Posterior cingulate gyrus (tissue), 11 donors: ENCODE measurements at places on chromosomes 16 and 17.

DNA sequence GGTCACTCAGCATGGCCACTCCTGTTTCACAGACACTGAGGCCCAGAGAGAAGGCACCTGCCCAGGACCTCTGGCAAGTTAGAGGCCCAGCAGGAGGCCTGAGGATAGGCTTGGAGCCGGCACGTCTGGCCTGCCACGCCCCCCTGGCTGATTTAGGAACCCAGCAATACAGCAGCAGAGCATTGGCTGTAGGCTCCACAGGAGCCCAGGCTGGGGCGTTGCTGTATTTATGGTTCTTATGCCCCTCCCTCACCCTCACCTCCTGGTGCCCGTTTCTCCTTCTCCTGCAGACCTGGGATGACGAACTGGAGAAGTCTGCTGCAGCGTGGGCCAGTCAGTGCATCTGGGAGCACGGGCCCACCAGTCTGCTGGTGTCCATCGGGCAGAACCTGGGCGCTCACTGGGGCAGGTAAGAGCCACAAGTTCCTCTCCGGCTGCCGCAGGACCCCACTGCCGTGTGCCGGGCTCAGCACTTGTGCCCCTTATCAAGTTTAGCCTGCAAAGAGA is 25.8 kb downstream of the CRISPLD2 start:
- DNase-seq: no peak

GRCh38 chr17:75472119-75472518 is 15.7 kb downstream of the TMEM94 start:
- peak; percentile 5 for DNase-seq

GRCh38 chr17:67479148-67479547 is 102.1 kb downstream of the PITPNC1 start:
- DNase-seq: no peak

DNA sequence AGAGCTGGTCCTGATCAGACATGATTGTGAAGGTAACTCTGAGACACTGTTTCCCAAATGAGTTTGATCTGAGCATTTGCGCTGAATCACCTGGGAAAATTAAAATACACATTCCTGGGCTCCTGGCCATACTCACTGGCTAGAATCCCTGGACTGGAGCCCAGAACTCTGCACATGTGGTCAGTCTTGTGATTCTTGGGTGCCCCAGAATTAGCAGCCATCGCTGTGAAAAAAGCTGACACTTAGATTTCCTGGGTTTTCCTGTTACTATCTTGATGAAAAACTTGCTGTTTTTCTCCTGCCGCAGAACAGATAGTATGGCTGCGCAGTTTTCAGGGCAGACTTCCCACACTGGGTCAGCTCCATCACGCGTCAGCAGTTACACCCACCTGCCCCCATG is 24.6 kb downstream of the NECAB2 start:
- no peak for DNase-seq

- DNase-seq: no peak
Measured at GRCh38 chr16:75372236-75372856, 61.0 kb downstream of the CFDP1 start.

DNA sequence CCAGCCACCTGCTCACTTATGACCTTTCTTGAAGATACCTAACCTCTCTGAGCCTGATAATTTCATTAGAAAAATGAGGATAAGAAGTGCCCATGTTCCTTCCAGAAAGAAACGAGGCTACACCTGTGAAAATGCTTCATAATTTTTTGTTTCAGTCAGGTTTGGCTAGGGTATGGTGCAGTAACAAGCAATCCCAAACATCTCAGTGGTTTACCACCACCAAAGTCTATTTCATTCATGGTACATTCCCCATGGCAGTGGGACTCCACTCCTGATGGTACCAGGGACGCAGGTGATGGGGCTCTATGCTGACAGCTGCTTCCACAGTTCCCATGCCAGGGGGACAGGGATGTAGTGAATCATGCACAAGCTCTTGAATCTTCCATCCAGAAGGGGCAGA is 147.6 kb upstream of the CES5A start:
- DNase-seq: no peak

DNA sequence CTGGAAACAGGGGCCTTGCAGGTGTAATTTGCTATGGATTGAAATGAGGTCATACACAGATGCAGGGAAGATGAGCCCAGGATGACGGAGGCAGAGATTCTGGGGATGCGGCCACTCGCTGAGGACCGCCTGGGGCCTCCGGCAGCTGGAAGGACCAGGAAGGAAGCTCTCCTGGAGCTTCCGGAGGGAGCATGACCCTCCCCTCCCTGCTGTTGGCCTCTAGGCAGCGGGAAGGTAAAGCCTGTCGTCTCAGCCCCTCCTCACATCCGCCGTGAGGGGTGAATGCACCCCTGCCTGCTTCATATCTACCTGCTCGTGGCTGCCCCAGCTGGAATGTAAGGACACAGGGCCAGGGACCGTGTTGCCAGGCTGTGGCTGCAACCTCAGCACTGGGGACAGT is 29.1 kb upstream of the ZNF469 start:
- DNase-seq: no peak

GRCh38 chr17:2393954-2394749 is 6.7 kb downstream of the MNT start:
- no peak for DNase-seq

GRCh38 chr17:36812762-36813161 is 124.5 kb upstream of the LHX1 start:
- DNase-seq: no peak

GRCh38 chr16:2779978-2780898 is 3.2 kb upstream of the ELOB start:
- no peak for DNase-seq

GRCh38 chr16:21277927-21278706 is at the start of gene CRYM:
TSS of gene CRYM (minus strand) at chr16:21278290. CDS start at chr16:21278251, 39 bp downstream.
- peak; percentile 91 for DNase-seq

DNA sequence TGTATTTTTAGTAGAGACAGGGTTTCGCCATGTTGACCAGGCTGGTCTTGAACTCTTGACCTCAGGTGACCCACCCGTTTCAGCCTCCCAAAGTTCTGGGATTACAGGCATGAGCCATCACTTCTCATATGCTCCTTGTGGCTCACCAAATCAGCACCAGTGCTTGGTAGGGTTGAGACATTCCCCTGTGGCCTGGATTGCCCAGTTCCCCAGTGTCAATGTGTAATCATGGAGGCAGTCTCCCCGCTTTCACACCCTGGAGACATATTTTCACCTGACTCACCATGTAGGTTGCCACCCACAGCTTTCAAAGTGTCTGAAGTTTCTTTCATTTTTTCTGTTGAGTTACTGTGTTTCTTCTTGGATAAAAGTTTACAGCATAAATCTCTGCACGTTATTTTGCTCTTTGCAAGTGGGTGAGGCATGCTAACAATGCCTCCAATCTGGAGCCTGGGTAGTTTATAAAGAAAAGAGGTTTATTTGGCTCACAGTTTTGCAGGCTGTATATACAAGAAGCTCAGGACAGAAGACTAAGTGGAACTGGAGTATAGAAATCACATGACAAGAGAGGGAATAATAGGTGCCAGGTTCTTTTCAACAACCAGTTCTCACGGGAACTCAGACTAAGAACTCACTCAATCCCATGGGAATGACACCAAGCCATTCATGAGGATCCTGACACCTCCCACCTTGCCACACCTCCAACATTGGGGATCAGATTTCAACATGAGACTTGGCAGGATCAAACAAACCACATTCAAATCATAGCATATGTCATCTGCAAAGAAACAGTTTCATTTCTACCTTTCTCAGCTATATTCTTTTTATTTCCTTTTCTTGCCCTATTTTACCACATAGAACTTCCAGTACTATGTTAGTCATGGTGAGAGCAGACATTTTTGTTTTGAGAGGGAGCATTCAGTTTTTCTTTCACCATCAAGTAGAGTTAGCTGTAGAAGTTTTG is 113.2 kb downstream of the PHKB start:
- DNase-seq: no peak

- no peak for DNase-seq
Measured at GRCh38 chr16:68074850-68075555, 10.2 kb upstream of the NFATC3 start.

GRCh38 chr16:76268824-76269223 is 8.4 kb upstream of the CNTNAP4 start:
- DNase-seq: no peak

DNA sequence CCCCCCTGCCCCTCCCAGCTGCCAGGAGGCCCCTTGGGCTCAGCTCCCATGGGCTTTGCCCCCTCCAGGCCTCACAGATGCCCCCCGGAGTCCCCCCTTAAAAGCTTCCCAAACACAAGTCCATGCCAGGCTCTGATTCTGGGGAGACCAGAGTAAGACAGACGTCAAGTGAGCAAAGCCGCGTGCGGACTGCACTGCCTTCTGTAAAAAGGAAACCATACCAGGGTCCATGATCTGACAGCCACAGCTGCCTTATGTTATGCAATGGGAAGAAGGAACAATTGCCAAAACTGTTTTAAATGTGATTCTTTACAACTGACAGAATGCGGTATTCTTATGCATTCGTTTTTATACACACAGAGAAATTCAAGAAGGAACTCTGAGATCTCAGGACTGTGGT is 17.9 kb upstream of the HEXD start:
- DNase-seq: no peak

DNA sequence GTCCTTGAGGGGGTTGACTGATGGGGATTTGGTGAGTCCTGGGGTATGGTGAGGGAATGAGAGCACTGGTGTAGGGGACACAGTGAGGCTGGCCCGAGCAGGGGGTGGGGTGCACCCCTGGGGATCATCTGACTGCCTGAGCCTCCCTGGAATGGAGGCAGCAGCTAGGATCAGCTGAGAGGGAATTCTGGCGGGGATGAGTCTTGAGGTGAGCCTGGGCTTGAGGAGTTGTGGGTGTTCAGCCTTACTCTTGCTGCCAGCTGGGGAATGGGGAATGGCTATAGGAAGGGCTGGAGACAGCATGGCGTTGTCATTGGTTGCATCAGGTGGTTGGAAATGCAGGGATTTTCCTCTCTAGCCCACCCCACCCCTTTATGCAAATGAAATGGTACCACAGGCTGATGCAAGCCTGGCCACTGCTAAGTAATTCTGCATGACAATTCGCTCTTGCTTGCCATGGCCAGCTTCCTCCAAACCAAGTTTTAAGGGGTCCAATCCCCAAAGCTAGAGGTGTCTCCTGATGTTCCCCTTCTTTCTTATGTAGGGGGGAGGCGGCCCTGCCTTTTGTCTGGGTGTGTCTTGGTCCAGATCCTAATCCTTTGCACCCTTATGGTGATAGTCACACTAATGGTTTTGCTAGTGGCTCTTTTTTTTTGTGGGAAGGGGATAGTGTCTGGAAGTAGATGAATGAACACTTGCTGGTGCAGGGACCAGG is 7.5 kb downstream of the NFE2L1 start:
- no peak for DNase-seq

GRCh38 chr17:6099492-6099891 is 29.3 kb downstream of the WSCD1 start:
- no peak for DNase-seq

DNA sequence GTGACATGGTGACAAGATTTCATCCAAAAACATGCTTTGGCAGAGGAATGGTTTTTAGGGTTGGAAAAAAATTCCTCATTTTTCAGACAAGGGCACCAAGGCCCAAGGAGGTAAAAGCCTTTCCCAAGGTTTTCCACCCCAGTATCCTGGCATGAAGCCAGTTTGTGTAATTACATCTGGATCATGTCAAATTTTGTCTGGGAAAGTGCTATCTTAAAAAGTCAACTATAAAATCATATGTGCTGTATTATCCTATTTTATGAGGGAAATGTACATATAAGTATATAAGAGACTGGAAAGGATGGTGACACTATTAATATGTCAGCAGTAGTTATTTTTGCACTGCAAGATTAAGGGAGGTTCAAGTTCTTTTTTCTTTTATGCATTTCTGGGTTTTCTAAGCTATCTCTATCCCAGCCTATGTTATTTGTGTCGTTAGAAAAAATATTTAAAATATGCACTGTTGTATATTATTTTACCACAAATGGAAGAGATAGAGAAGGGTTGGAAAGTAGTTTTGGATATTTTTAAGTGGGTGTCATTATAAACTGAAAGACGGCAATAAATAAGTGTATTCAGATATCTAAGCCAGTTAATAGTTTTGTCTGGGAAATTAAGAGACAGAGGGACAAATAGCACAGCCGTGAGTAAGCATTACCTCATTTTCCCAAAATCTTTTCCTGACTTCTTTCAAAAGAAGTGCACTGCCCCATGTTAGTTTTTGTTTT is 13.5 kb upstream of the FBXO47 start:
- DNase-seq: no peak

- DNase-seq: no peak
Measured at GRCh38 chr17:47676510-47677165, 17.3 kb upstream of the TBKBP1 start.

GRCh38 chr16:23081675-23082119 is 67.6 kb downstream of the USP31 start:
- no peak for DNase-seq

DNA sequence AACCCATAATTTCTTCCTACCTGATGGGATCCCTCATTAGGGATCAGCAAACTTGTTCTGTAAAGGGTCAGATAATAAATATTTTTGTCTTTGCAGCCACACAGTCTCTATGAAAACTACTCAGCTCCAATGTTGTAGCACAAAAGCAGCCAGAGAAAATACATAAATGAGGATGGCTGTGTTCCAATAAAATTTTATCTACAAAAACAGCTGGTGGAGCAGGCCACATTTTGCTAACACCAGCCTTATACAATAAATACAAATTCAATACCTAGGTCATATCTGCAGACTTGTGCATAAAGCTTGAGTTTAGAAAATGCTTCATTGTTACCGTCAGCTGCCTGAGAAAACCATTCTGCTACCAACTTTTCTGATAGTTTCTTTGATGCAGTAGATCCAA is 38.4 kb upstream of the INTS2 start:
- DNase-seq: no peak

GRCh38 chr17:30524847-30525246 is 47.6 kb downstream of the GOSR1 start:
- no peak for DNase-seq

DNA sequence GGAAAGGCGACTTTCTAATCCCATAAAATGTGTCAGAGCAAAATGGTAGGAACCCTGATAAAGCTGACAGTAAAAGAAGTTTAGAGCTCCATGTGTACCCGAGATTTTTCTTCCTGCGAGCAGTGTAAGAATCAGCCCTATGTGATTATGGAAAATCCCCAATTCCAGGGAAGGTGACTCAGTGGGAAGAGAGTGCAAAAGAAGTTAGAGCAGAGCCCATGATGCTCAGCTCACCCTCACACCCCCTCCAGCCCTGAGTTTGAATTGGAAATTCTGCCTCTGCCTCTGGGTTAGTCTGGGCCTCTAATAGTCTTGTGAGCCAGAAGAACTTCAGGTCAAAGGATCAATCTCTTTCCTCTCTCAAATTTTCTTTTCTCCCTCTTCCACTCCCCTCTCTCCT is 12.5 kb downstream of the C17orf78 start:
- DNase-seq: no peak

DNA sequence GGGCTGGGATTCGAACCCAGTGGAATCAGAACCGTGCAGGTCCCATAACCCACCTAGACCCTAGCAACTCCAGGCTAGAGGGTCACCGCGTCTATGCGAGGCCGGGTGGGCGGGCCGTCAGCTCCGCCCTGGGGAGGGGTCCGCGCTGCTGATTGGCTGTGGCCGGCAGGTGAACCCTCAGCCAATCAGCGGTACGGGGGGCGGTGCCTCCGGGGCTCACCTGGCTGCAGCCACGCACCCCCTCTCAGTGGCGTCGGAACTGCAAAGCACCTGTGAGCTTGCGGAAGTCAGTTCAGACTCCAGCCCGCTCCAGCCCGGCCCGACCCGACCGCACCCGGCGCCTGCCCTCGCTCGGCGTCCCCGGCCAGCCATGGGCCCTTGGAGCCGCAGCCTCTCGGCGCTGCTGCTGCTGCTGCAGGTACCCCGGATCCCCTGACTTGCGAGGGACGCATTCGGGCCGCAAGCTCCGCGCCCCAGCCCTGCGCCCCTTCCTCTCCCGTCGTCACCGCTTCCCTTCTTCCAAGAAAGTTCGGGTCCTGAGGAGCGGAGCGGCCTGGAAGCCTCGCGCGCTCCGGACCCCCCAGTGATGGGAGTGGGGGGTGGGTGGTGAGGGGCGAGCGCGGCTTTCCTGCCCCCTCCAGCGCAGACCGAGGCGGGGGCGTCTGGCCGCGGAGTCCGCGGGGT is at the start of gene CDH1:
Gene CDH1 (plus strand): TSS at position 247 of the 684 bp plus-strand sequence. CDS start 124 bp downstream, at position 371.
- no peak for DNase-seq
